ENCODE measurements at places on chromosomes 3 and 15.
A peak's percentile ranks its signal among the peaks of the same experiment; 100 is the strongest.

DNA sequence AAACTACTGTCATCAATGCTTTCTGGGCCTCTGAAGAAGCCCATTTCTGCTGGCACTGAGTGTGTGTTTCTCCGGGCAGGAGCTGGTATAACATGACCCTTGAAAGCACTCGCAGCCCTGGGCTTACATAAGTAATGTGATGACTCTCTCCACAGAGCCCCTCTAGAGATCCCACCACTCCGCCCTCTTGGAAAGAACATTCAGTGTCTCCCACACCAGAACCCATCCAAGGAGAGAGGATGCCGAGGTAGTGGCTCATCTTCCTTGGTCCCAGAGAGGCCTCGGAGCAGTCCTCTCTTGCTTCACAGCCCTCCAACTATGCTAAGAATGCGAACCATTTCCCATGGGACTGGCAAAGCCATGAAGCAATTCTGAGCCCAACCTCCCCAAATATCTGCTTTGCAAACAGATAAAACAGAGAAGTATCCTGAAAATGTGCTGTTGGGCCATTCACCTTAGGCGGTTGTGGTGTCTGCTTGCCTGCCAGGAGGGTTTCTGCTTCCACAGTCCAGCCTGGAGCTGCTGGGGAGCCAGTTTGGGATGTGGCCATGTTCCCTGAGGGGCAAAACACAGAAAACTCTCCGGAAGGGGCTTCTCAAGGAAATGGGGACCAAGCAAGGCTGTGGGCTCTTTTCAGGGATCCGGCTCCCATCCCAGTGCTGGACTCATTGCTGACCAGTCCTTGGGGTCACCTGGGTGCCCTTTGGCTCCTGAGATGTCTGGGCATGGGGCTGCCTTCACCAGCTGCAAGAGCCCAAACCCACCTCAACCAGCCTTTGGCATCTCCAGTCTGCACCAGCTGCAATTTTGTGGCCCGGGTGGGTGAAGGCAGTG is 47.3 kb downstream of the AMOTL2 start:
- DNase-seq: no peak

- no peak for DNase-seq
Observed at GRCh38 chr3:184466413-184466960, 86.6 kb downstream of the CHRD start.

DNA sequence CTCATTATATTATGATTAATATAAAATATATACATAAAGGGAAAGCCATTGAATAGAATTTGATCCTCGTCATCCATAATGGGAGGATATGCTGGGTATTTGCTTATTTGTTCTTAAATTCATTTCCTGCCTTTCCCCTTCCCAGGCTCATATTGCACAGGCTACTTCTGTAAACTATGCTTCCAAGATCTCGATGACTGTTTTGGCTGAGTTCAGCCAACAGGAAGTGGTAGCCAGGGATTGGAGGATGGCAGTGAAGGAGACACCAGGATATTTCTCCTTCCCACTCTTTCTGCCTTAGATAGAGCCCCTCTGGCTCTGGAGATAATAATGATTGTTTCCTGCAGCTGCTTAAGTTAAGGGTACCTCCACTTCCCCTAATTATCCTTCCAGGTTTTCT is 44.3 kb upstream of the DYNC1LI1 start:
- DNase-seq: no peak

DNA sequence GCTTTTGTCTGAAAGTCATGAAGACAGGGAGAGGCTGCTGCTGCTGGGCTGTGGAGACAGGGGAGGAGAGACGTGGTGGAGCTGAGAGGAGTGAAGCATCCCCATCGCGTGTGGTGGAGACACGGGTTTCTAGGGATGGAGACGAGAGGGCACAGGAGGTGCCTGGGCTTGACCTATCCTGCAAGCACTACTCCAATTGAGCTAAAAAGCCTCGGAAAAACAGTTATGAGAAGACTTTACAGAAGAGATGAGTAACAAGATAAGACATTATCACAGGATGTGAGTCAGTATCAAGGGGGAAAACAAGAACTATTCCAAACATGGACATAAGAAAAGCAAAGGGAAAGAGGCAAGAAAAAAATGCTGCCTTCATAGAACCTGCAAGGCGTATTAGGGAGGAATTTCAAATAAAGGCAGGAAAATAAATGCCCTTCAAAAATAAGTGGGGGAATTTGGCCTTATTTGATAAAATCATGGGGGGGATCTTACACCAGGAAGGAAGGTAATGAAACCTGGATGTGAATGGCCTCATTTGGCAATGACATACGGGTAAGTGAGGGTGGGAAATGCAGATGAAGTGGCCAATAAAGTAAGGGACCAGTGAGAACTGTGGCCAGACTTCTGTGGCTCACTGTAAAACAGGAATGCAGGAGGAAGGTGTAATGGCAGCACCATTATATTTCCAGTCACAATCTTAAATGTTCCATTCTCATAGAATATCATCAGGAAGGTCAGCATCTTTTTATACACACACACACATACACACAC is 97.9 kb downstream of the PLD1 start:
- DNase-seq: no peak

DNA sequence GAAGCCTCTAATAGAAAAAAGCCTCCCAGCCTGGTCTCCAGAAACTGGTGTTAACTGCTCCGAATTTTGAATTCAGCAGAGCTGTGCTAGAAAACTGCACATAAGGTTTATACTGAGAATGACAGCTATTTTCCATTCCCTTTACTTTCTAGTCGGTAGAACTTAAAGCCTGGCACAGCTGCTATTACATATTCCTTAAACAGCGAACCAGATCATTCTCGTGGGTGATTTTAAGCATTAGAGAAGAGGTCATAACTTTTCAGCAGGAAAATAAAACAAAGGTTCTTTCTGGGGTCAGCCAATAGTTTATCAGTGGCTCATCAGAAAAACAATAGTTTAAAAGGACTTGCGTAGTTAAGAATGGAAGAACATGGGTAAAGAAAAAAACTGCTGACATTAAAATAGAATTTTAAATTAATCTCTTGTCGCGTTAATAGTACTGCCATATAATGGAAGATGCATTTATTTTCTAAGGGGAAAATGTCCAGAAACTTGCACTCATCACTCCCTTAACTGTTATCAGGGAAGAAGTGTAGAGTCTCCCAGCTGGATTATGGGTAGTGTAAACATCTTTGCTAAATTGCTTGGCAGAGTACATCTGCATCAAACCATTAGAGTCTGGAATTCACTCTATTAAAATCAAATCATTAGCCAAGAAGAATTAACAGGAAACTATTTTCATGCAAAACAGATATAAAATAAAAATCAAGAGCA is 7.9 kb downstream of the VGLL4 start:
- no peak for DNase-seq

DNA sequence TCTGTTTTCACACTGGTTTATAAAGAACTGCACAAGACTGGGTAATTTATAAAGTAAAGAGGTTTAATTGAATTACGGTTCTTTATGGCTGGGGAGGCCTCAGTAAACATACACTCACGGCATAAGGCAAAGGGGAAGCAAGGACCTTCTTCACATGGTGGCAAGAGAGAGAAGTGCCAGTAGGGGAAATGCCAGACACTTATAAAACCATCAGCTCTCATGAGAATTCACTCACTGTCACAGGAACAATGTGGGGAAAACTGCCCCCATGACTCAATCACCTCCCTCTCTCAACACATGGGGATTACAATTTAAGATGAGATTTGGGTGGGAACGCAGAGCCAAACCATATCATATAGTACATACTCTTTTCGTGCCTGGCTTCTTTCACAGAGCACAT is 42.4 kb downstream of the MAP2K1 start:
- DNase-seq: no peak

GRCh38 chr3:140243575-140243974 is 308.6 kb downstream of the CLSTN2 start:
- DNase-seq: no peak

- DNase-seq: no peak
Observed at GRCh38 chr3:171867981-171868380, 24.8 kb downstream of the TMEM212 start.

DNA sequence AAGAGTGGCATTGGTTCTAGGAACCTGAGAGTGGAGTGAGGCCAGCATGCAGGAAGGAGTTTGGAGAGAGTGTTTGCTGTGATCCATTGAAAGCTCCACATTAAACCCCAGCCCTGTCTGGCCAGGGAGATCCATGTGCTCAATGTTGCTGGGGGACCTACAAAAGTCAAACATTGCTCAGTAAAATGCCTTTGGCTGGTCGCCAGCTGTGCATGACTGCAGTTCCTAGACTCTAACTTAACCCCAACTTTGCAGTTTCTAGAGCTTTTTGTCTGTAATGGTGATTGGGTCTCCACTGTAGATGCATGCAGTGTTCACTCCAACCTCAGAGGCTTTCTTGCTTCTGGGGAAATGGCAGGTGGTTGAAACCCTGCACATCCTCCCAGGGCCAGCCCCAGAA is 99.7 kb upstream of the ABHD17C start:
- no peak for DNase-seq

DNA sequence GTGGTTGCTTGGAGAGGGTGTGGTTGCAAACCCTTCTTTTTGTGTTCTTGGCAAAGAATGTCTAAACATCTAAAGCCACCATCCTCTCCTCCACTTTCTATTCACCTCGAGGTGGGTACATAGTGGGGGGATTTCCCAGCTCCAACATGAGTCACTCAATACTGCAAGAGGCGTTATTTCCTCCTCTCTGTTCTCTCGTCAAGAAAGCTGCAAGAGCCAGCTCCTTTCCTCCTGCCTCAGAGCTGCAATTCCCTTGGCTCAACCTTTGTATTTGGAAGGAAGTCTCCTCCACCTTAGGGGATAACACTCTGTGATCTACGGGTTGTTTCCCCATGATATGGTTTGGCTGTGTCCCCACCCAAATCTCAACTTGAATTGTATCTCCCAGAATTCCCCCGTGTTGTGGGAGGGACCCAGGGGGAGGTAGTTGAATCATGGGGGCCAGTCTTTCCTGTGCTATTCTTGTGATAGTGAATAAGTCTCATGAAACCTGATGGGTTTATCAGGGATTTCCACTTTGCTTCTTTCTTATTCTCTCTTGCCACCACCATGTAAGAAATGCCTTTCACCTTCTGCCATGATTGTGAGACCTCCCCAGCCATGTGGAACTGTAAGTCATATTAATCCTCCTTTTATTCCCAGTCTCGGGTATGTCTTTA is 138.4 kb downstream of the PLCL2 start:
- peak; percentile 20 for DNase-seq

DNA sequence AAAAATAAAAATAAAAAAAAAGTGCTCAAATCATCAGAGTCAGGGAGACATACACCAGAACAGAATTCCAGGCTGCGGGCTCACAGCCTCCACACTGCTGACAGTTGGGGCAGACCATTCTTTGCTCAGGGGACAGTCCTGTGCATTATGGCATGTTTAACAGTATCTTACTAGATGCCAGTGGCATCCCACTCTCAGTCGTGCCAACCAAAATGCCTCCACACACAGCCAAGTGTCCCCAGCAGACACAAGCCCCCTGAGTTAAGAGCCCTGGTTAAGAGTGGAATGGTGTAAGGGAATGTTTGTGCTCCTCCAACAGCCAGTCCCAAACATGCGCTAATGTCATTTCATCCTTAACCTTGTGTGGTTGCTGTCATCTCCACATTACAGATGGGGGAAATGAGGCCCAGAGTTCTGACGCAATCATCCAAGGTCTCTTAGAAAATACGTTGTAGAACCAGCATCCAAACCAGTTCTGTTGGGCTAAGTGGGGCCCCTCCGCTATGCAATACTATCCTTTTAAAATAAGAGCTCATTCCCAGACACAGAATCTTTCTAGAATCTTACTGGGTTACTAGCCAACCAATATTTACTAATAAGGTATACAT is 26.0 kb downstream of the CFAP92 start:
- DNase-seq: no peak

DNA sequence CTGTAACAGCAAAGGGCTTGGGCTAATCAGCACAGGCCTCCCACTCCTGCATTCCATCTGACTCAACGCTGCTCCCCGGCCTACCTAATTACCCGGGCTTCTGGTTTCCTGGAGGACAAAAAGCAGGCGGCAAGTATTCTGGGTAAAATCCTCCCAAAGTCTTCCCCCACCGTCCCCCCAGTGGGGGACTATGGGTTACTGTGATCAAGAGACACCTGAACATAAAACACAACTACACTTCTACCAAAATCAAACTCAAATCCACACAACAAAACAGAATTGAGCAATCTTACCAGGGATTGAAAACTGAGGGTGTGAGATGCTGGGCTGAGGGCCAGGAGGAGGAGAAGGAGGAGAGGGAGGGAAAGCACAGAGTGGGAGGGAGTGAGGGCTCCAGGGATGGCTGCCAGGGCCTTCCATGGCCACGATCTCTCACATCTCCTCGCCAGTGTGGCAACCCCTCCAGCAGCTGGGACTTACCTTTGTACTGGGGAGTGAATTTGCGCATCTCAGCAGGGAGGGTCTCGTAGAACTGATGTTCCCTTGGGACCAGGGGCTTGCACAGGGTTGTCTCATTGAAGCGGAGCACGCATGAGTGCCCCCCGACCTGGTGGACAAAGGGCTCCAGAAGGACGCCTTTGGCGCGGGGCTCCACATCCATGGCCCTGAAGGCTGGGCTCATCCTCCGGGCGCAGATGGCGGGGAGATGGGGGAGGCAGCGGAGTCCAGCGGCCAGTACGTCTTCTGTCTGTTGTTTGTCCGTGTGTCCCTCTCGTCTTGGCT is 9.1 kb upstream of the NCKIPSD start:
- no peak for DNase-seq
